ENCODE measurements at places on chromosomes 2 and 18. TPM values are rescaled to one million over a fixed set of nuclear protein-coding genes. Genes with fewer than 3 reads are reported as not detected.

Gene FAM110C
- 0.16 TPM for total RNA-seq

GRCh38 chr18:74412116-74412880, 44.8 kb downstream of the DIPK1C start:
- no peak for DNase-seq

Gene PARD6G
- total RNA-seq, result 0.26 TPM

DNA sequence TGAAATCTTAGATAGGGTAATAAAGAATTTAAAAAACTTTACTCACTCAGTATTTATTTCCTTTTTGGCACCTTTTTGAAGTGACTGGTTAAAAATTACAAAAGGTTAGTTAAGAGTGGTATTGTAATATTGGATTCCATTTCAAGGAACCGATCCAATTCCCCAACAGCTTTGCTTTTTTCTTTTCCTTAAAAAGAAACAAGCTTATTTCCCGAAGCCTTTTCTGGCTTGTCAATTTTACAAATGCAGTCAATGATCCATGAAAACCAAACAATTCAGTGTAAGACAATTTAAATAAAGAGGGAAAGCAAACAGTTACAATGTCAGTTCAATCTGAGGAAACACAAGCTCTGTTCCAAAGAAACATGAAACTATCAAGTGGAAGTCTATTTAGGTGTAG, 200.2 kb downstream of the RIT2 start:
- no peak for DNase-seq

- no peak for DNase-seq
These were observed 100.4 kb downstream of the SNTG2 start for GRCh38 chr2:1051075-1051474.

Gene LINC00305
- total RNA-seq, result not detected

DNA sequence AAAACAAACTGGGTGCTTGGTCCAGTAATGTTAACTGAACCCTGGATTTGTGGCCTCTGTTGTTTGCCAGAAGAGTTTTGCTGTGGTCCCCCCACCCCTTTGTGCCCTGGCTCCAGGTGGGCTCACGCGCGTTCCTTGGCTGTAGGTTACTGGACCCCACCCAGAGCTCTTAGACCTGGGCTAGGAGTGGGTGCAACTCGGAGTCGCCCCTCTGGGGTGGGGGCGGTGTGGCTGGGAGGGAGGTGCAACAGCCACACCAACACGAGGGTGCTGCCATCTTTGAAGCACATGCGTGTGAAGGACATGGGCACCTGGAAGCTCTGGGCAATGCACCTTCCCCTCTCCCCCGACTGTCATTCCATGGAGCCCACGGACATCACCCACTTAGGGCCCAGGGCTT, 92.7 kb downstream of the USP40 start:
- no peak for DNase-seq

DNA sequence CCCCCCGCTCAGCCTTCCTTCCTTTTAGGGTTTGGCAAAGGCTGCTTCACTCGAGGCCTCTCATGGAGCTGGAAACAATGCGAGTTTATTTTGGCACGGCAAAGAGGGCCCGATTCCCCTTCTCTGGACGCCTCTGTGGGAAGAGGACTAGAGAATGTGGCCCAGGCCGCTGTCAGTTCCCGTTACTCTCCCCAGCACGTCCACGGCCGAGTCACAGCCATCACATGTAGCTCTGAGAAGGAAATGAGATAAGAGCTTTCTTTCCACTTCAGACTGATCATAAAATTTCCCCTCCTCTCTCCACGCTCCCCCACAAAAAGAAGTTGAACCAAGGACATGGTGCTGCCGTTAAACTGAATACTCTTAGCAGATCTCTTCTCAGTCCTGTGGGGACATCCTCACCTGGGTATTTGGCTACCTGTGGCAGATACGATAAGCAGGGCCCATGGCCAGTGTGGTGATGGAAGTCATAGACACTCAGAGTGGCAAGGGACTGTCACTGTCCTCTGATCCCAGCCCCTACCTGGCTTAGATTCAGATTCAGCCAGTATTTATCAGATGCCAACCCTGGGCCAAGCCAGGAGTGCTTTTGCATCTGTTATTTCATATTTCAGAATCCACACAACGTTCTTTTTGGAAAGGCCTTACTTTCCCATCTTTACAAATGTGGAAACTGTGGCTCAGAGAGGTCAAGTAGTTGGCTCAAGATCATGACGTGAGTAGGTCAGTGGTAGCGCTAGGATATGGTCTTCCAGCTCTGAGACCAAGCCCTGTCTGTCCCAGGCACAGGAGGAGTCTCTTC, 101.2 kb downstream of the MCFD2 start:
- DNase-seq, result no peak

- DNase-seq, result no peak
These were observed 3.1 kb downstream of the MARCHF7 start for GRCh38 chr2:159715451-159715850.

Gene RIT2
- total RNA-seq, result not detected

Gene CEP68
- 4.0 TPM for total RNA-seq

Gene DSG4
- total RNA-seq, result not detected

DNA sequence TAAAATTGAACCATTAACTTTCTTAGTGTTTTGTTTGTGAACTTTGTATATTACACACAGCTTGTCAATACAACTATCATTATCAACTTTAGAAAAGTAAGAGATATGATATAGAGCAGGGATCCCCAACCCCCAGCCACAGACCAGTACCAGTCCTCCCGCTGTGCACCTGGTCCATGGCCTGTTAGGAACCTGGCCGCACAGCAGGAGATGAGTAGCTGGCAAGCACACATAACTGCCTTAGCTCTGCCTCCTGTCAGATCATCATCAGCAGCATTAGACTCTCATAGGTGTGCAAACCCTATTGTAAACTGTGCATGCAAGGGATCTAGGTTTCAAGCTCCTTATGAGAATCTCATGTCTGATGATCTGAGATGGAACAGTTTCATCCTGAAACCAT, 491.0 kb upstream of the NXPH2 start:
- DNase-seq, result no peak

DNA sequence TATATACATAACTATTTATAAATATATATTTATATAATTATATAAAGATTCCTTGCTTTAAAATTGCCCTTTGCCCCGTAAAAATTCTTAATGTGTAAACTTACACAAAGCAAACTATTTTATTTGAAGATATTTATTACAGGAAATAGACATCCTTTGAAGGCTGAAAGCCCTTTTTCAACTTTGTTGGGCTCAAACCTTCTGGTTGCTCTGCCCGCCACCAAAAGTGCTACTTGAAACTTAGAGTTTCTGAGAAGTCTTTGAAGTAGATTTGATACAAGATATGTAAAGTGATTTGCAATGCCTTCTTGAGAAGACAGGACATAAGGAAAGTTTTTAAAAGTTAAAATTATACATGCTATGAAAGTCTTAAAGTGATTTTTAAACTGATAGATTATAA, 36.6 kb upstream of the METAP1D start:
- DNase-seq, result no peak

GRCh38 chr2:41962922-41963622, 84.7 kb upstream of the PKDCC start:
- DNase-seq, result no peak

- no peak for DNase-seq
These were observed 22.2 kb downstream of the SMIM21 start for GRCh38 chr18:75405351-75405750.

DNA sequence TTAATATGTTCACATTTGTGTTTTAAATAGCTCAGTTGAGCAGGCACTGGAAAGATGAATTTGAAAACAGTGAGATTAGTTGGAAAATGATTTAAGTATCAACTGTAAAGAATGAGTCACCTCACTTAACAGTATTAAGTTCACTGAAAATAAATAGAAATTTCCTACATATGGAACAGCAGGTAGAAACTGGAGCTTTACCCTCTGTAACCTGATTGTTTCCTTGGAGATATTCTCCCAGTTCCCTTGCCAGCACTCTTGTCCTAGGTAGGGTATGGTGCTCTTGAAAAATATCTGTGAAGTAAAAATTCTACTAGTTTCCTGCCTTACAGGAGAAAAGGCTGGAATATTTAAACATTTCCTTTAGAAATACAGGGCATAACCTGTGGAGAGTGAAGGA, 81.3 kb upstream of the DLGAP1 start:
- DNase-seq, result no peak
